MV-4-11 (cell line): ENCODE measurements at places on chromosomes 4 and X.
A peak's percentile ranks its signal among the peaks of the same experiment; 100 is the strongest.

DNA sequence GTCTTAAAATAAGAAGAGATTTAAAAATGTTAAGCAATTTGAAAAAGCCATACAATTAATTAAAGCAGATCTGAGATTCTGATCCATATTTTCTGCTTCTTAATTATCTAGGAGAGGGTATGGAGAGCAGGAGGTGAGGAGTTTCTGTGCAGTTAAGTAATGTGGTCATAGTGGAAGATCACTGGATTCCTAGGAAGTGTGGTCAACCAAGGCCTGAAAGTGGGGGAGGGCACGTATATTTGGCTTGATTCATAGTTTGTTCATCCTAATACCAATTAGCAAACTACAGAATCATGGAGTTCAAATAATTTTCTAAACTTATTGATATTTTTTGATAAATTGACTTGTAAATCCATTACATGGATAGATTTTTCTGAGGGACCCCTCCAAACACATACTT is 768.3 kb downstream of the RAPGEF2 start:
- no peak for DNase-seq

GRCh38 chrX:120749141-120749846 is 119.4 kb upstream of the C1GALT1C1 start:
- peak; percentile 40 for DNase-seq

DNA sequence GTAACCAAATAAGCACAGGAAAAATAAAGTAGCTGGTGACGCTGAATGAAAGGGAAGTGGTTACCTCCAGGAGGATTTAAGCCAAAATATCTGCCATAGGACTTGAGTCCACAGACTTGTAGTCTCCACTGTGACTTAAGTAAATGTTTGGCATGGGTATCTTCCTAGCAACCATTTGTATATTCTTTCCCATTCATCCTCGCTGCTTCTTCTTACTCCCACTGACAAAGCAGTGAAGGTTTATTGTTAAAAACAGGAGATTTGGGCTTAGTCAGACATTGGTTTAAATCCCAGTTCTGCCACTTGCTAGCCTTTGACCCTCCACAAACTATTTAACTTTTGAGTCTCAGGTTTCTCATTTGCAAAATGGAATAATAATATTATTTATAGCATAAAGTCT is 22.3 kb downstream of the COL4A6 start:
- DNase-seq = no peak

DNA sequence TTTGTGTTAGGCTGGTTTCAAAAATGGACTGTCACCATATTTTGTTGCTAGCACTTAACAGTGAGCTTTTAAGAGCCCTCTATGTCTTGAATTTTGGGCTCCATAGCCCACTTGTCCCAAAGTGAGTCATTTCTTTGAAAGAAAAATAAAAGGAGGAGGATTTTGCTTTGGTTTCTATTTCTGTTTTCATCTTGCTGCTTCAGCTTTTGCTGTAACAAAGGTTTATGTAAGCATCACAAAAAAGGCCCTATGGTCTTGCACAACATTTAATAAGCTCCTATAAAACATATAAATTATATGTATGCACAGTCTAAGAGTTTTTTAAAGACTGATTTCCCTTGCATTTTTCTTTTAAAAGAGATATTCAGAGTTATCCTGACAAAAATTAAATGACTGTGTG is 105.2 kb downstream of the PHOX2B start:
- DNase-seq = no peak

DNA sequence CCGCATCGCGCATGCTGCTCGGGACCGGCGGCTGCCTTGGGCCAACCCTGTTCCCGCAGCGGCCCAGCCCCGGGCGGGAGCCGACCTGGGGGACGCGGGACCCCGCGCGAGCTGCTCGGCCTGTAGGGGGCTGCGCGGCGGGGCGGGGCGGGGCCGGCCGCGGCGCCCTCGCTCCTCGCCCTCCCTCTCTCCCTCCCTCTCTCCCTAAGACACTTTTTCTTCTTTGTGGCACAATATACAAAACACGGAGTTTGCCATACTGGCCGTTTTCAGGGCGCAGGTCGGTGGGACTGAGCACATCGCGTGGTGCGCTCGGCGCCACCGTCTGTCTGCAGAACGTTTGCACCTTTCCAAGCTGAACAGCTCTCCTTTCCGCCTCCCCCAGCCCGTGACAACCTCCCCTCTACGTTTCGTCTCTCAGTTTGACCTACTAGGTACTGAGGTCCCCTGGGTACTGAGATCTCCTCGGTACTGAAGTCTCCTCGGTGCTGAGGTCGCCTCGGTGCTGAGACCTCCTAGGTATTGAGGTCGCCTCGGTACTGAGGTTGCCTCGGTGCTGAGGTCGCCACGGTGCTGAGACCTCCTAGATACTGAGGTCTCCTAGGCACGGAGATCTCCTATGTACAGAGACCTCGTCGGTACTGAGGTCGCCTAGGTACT is 261.1 kb upstream of the PLCXD1 start:
- no peak for DNase-seq

- no peak for DNase-seq
These were observed 62.1 kb upstream of the LANCL3 start for GRCh38 chrX:37509349-37509748.

GRCh38 chr4:54872261-54872660 is 214.5 kb downstream of the KIT start:
- no peak for DNase-seq

GRCh38 chr4:60657041-60657440 is 543.1 kb upstream of the ADGRL3 start:
- no peak for DNase-seq

DNA sequence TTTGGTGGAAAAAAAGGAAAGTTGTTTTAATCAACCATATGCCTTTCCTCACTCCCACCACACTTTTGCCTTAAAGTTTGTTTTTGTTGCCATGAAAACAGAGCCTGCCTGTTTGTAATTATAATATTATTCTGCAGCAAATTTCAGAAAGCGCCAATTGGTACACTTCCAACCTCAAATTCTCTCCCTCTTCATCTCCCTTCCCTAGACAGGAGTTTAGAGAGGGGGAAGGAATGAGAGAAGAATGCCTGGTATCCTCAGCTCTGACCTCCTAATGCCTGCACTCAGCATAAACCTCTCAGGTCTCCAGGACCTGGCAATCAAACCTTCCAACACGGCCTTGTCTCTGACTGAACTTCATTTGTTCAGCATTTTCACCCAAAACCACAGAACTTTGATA is 138.4 kb upstream of the HCCS start:
- DNase-seq = no peak

DNA sequence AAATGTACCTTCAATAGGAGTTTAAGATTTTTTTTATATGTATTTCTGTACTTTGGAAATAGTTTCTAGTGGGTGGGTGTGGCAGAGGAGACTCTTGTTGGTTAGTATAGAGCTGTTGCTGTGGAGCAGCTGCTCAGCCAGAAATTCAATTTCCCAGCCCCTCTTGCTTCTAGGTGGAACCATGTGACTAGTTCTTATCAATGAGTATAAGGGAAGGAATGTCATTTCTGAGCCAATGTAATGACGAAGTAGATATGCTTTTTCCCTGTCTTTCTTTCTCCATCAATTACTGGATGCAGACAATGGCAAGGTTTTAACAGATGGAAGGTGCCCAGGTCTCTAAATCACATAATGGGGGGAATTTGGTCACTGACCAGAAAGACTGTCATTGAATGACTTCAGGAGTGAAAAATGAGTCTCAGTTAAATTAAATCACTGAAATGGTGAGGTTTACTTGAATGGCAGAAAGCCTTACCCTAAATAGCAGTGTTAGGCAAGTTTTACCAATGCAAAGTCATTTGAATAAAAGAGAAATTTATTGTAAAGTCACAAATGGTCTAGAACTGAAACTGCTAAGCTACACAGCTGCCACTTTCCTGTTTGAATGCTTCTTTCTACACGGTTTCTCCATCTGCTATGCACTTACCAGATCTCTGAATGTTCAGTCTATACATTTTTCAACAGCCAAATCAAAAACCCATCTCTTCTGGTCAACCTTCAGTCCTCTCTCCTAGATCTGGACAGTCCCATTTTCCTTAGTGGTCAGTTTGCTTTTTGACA is 795.4 kb upstream of the MAGEB2 start:
- DNase-seq = no peak

- peak; percentile 48 for DNase-seq
These were observed 167.9 kb downstream of the SMIM20 start for GRCh38 chr4:26081795-26082498.

GRCh38 chrX:18620349-18620748 is 51.6 kb downstream of the RS1 start:
- DNase-seq = no peak

GRCh38 chr4:38675146-38676121 is 11.4 kb downstream of the KLF3 start:
- DNase-seq = peak; percentile 70

DNA sequence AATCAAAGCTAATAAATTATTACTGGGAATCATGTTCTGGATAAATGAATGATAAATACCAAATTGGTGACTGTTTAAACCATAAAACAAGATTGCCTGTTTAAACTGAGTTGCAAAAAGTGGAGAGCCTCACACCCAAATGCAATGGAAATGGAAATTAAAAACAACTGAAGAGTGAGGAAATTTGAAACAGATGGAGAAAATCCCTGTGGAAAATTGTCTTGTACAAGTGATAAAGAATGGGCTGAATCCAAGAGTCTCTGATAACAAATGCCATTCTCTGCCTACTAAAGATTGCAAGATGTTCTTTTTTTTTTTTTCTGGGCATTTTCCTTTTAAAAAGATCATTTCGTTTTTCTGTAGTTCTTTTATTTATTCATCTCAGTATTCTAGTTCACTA is 426.3 kb downstream of the NLGN4X start:
- DNase-seq = no peak

DNA sequence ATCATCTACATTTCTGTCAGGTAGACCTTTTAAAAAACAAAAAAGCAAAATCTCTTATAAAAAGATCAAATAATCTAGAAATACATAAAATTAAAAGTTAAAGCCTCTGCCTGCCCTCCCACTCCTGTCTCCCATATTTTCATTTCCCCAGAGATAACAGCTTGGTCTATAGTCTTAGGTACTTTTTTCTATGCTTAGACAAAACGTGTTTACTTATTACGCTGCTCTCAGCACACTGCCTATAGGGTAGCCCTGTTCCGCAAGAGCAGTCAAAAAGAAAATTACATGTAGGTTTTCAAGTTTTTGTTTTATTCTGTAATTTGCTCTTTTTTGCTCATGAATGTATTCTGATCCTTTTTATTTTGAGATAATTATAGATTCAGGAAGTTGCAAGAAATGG is 73.3 kb downstream of the TAF1 start:
- DNase-seq = no peak

DNA sequence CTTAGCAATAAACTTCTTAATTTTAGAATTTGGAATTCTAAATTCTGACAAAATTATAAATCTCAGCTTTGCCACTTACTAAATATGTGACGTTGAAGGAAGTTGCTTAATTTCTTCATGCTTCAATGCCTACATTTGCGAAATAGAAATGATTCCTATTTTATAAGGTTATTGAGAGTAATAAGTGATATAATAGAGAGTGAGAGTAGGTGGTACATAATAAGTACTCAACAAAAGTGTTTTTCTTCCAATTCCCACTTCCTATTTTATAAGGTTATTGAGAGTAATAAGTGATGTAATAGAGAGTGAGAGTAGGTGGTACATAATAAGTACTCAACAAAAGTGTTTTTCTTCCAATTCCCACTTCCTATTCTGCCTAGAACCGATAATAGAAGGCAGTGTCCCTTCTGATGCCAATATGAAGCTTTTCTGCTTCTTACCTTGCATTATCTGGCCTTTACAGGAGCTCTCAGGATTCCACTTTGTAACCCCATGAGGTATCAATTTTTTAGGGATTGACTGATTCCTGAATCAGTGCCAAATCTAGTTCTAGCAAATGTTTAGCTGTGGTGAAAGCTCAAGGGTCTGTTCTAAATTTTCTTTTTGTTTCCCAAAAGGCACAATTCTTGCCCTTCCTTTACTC is 31.4 kb downstream of the VSIG4 start:
- peak; percentile 35 for DNase-seq

DNA sequence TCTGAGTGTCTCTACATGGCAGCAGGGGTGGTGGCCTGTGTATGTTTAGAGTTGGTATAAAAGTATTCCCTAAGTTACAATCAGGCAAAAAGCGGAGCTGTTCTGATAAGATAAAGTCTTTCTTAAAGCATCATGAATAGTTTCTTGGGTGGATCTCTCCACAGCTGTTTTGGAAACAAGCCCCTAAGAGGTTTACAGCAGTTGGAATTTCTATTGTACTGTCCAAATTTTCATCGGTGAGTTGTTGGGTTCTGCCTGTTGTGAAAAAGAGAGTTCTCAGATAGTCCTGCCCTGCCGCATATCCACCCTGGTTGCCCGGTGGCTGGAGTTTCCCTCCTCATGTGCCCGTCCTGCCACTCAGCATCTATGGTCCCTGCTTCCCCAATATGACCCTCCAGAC is 50.1 kb downstream of the C4orf51 start:
- no peak for DNase-seq

- DNase-seq = no peak
These were observed 6.4 kb upstream of the SLAIN2 start for GRCh38 chr4:48334900-48335384.

GRCh38 chrX:7390441-7390840 is 242.5 kb upstream of the PUDP start:
- DNase-seq = no peak

DNA sequence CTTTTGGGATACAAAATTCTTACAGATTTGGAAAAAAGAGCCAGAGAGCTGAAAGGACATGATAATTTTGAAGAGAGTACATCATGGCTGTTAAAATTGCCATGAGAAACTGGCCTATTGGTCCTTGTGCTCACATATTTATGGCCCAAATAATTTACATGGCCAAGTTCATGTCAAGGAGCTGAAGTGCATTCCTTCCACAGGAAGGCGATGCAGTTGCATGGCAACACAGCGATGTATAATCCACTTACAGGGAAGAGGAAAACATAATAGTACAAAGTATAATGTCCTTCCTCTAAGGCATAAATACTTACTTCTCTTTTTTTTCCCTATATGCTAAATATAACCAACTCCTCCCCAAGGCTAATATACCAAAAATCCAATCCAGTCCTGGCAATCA is 914.5 kb upstream of the AGA start:
- DNase-seq = no peak

- no peak for DNase-seq
These were observed 966.2 kb downstream of the RPA4 start for GRCh38 chrX:97849951-97850350.

DNA sequence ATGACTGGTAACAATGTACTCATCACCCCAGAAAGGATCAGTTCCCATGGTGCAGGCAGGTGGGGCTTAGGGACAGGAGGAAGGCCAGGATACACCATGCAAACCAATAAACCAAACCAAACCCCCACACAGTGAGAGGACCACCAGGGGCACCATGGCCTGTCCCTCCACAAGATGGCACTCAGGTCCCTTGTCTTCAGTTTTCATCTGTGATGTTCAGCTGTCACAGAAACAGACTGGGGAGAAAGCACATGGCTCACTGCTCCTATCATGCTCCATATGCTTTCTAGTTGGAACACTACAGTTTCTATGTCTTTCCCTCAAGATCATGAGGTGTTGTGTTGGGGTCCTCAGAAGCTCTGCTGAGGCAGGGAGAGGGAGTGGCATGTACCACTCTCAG is 10.1 kb downstream of the HS3ST1 start:
- peak; percentile 3 for DNase-seq

GRCh38 chr4:123218981-123219380 is 177.6 kb upstream of the SPRY1 start:
- no peak for DNase-seq
